Endothelial cell of umbilical vein (primary cell): ENCODE measurements at places on chromosomes 12 and 14. TPM values are rescaled to one million over a fixed set of nuclear protein-coding genes. Genes with fewer than 3 reads are reported as not detected.
A peak's percentile ranks its signal among the peaks of the same experiment; 100 is the strongest.

DNA sequence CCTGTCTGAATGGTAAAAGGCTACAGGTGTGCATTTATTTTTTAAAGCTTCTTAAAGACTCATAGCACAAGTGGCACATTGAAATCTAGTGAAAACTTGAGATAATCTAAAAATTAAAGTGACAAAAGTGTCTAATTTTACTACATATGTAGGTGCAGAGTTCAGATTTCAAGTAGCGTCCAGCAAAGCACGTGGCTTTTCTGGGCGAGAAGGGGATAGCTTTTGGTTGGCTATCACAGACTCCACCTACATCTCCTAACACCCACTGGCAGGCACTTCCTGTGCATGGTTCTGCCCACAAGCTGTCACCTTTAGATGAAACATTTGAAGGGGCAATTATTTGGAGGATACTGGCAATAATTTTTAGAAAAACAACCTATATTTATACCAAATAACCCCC is 1.9 kb upstream of the PITPNM2 start:
- peaks cover 2% of the 10 kb centered on the region for H3K36me3 ChIP-seq
- DNase-seq, result no peak
- H3K4me1 ChIP-seq, result peaks cover 14% of the 10 kb centered on the region
- H3K4me3 ChIP-seq, result no peak overlapping the region

DNA sequence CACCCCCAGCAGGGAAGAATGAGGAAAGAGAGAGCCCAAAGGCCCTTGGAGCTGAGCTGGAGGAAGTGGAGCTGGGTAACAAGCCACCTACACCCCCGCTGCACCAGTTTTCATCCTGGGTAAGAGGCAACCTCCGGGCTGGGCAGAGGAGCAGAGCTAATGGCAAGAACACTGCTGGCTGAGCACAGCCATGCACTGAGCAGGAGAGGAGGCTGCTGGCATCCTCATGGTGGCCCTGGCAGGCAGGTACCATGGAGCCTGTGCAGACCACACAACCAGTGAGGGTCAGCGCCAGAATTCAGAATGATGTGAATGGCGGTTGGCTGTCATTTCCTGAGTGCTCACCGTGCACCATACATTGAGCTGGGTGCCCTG is 29.7 kb downstream of the PLEKHH1 start:
- no peak for DNase-seq
- H3K27me3 ChIP-seq, result no peaks in the 10 kb centered on the region
- no peaks in the 10 kb centered on the region for H3K4me1 ChIP-seq
- no peak overlapping the region for H3K4me3 ChIP-seq

The CKB gene
- 2.4 and 4.0 TPM in 2 replicates for total RNA-seq

GRCh38 chr12:3897371-3897971 is 24.3 kb upstream of the PARP11 start:
- H3K27ac ChIP-seq, result no peak overlapping the region
- peaks cover 2% of the 10 kb centered on the region for H3K27me3 ChIP-seq
- H3K4me1 ChIP-seq, result no peaks in the 10 kb centered on the region
- H3K4me3 ChIP-seq, result no peak overlapping the region
- no peaks in the 10 kb centered on the region for H3K36me3 ChIP-seq

The NPAS3 gene
- total RNA-seq, result 0.13 and 0.65 TPM in 2 replicates

- no peak for DNase-seq
- no peaks in the 10 kb centered on the region for H3K4me1 ChIP-seq
- no peak overlapping the region for H3K27ac ChIP-seq
- no peak overlapping the region for H3K4me3 ChIP-seq
- H3K36me3 ChIP-seq, result no peaks in the 10 kb centered on the region
Measured at GRCh38 chr12:58381546-58381945, 440.2 kb downstream of the ATP23 start.

The PRB2 gene
- not detected in 2 replicates for total RNA-seq

The IFI27 gene
- total RNA-seq, result 72.0 and 126 TPM in 2 replicates

GRCh38 chr12:27824126-27824842 is 44.2 kb upstream of the MANSC4 start:
- no peak for DNase-seq
- no peak overlapping the region for H3K4me3 ChIP-seq
- no peaks in the 10 kb centered on the region for H3K36me3 ChIP-seq
- no peak overlapping the region for H3K27ac ChIP-seq

GRCh38 chr14:22379727-22380126 is 209.3 kb downstream of the DAD1 start:
- no peak overlapping the region for H3K4me3 ChIP-seq
- H3K27ac ChIP-seq, result no peak overlapping the region
- peaks cover 19% of the 10 kb centered on the region for H3K27me3 ChIP-seq
- H3K4me1 ChIP-seq, result no peaks in the 10 kb centered on the region

DNA sequence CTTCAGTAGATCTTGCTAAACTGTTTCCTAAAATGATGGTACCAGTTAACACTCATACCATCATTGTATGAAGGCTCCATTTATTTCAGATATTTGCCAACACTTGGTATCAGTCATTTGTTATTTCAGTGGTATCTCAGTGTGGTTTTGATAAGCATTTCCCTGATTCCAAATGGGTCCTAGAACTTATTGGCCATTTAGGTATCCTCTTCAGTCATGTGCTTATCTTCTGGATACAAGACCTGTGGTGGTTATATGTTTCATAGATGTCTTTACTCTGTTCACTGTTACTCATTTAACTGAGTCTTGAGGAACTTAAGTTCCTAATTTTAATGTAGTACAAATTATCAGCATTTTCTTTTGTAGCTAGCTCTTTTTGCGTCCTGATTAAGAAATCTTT is 13.5 kb downstream of the SINHCAF start:
- H3K36me3 ChIP-seq, result no peaks in the 10 kb centered on the region
- no peak overlapping the region for H3K4me3 ChIP-seq
- no peak overlapping the region for H3K27ac ChIP-seq
- peaks cover 11% of the 10 kb centered on the region for H3K4me1 ChIP-seq
- no peaks in the 10 kb centered on the region for H3K27me3 ChIP-seq
- DNase-seq, result no peak

DNA sequence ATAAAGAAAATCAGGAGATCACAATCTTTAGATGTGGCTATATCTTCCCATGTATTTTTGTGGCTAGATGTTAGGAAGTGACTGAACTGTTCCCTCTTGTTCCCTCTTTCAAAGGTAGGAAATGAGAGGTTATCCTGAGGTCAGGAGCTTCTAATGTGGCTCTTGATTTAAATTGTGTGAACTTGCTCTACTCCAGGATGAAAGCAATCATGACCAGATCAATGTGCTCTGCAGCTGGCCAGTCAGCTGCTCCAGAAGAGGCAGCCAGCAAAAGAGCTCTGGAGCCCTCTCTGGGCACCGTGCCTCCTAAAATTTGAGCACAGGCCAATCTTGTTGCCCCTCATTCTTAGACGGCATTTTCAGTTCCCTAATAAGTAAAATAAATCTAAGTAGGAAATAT is 32.0 kb downstream of the CDK17 start:
- no peaks in the 10 kb centered on the region for H3K36me3 ChIP-seq
- no peaks in the 10 kb centered on the region for H3K27me3 ChIP-seq
- peak; percentile 81 for DNase-seq
- peak overlapping the region; percentile 51 for H3K27ac ChIP-seq
- no peak overlapping the region for H3K4me3 ChIP-seq

- no peak for DNase-seq
- H3K27ac ChIP-seq, result no peak overlapping the region
- H3K4me3 ChIP-seq, result no peak overlapping the region
- peaks cover 29% of the 10 kb centered on the region for H3K36me3 ChIP-seq
- no peaks in the 10 kb centered on the region for H3K27me3 ChIP-seq
- H3K4me1 ChIP-seq, result no peaks in the 10 kb centered on the region
Measured at GRCh38 chr14:101047326-101047725, 143.8 kb upstream of the RTL1 start.

GRCh38 chr14:101900253-101900652 is 64.1 kb upstream of the DYNC1H1 start:
- peaks cover 37% of the 10 kb centered on the region for H3K36me3 ChIP-seq
- H3K27me3 ChIP-seq, result no peaks in the 10 kb centered on the region
- no peak for DNase-seq

- no peak for DNase-seq
- no peaks in the 10 kb centered on the region for H3K36me3 ChIP-seq
- no peak overlapping the region for H3K27ac ChIP-seq
- H3K4me3 ChIP-seq, result no peak overlapping the region
Measured at GRCh38 chr12:104576980-104577580, 120.3 kb downstream of the CHST11 start.

The CIDEB gene
- 4.6 and 5.2 TPM in 2 replicates for total RNA-seq

- no peaks in the 10 kb centered on the region for H3K27me3 ChIP-seq
- H3K36me3 ChIP-seq, result no peaks in the 10 kb centered on the region
- H3K4me3 ChIP-seq, result no peak overlapping the region
Measured at GRCh38 chr12:129927316-129927900, 23.6 kb upstream of the TMEM132D start.

- H3K27ac ChIP-seq, result no peak overlapping the region
- no peak for DNase-seq
- H3K4me1 ChIP-seq, result no peaks in the 10 kb centered on the region
- H3K4me3 ChIP-seq, result no peak overlapping the region
Measured at GRCh38 chr14:68535404-68536017, 257.4 kb downstream of the ZFP36L1 start.

- H3K36me3 ChIP-seq, result no peaks in the 10 kb centered on the region
- DNase-seq, result no peak
- H3K4me1 ChIP-seq, result no peaks in the 10 kb centered on the region
- H3K4me3 ChIP-seq, result no peak overlapping the region
Measured at GRCh38 chr12:49952391-49953055, 2.0 kb downstream of the AQP2 start.

DNA sequence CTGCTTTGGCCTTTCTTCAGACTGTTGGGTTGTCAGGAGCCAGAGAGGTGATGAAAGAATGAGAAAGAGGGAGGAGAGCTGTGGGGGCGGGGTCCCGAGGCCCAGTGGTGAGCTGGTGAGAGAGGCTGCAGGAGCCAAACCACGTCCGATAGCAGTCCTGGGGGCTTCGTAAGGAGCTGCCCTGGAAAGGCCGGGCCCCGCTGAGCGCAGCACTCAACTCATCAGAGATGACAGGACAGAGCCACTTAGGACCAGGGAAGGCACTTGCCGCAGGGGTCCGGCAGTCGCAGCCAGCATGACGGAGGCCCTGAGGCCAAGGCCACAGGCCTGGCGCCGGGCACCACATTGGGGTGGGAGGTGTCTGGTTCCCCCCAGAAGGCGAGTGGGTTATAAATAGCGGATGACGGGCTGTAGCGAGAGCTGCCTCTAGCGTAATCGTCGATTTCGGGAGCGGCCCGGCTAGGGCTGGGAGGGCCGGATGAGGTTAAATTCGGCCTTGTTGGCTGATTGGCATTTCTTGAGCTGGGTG is 179.0 kb downstream of the TSPAN9 start:
- DNase-seq, result no peak
- H3K36me3 ChIP-seq, result no peaks in the 10 kb centered on the region
- H3K4me1 ChIP-seq, result no peaks in the 10 kb centered on the region
- H3K27me3 ChIP-seq, result no peaks in the 10 kb centered on the region
- H3K27ac ChIP-seq, result no peak overlapping the region
- H3K4me3 ChIP-seq, result no peak overlapping the region

DNA sequence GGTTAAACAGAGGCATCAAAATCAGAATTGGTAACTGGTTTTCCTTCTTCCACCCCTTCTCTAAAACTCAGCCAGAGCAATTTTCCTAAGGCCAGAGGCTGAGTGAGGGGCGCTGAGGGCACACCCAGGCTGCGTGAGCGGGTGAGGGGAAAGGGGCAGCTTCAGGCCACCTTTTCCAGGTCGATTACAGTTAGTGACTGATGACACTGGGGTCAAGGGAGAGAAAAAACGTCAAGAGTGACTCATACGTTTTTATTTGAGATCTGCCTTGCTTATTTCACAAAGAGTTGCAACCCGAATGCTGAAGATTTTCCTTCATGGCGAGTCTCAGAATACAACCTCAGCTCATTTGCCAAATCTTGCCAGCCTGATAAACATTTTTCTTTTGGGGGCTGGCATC is 46.7 kb upstream of the EVL start:
- H3K27ac ChIP-seq, result no peak overlapping the region
- no peaks in the 10 kb centered on the region for H3K36me3 ChIP-seq
- H3K4me3 ChIP-seq, result no peak overlapping the region
- DNase-seq, result no peak
- H3K4me1 ChIP-seq, result no peaks in the 10 kb centered on the region

The LRRC23 gene
- 2.7 and 3.5 TPM in 2 replicates for total RNA-seq

- H3K36me3 ChIP-seq, result no peaks in the 10 kb centered on the region
- H3K27me3 ChIP-seq, result no peaks in the 10 kb centered on the region
- H3K4me1 ChIP-seq, result peaks cover 13% of the 10 kb centered on the region
Measured at GRCh38 chr14:20794644-20795369, 7.8 kb downstream of the RNASE1 start.

DNA sequence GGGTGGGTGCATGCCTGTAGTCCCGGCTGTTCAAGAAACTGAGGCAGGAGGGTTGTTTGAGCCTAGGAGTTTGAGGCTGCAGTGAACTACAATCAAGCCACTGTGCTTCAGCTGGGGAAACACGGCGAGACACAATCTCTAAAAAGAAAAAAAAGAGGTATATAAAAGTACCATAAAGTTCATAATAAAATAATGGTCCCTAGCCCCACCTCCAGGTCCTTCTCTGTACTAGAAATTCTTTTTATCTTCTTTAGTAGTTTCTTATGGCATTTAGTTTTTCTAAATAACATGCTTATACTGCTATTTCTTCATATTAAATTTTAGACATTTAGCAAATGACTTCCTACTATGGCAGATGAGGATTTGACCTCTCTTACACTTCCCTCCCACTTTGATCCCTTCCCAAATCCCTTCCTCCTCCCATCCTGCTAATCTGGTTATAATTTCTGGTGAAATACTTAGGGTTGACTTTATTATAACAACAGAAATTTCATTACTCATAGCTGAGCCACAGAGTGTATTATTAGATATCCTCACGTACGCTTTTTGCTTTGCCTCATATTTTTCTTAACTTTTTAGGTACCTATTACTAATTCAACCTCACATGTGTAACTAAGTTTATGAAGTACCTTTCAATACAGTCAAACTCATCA is 94.7 kb downstream of the SLC41A2 start:
- no peak for DNase-seq
- H3K36me3 ChIP-seq, result no peaks in the 10 kb centered on the region
- no peaks in the 10 kb centered on the region for H3K4me1 ChIP-seq
- H3K27ac ChIP-seq, result no peak overlapping the region
- no peak overlapping the region for H3K4me3 ChIP-seq

GRCh38 chr14:79468486-79468885 is 742.8 kb downstream of the DIO2 start:
- H3K36me3 ChIP-seq, result no peaks in the 10 kb centered on the region
- no peaks in the 10 kb centered on the region for H3K27me3 ChIP-seq
- DNase-seq, result no peak
- H3K4me1 ChIP-seq, result no peaks in the 10 kb centered on the region
- H3K4me3 ChIP-seq, result no peak overlapping the region
- H3K27ac ChIP-seq, result no peak overlapping the region

GRCh38 chr12:108823804-108824203 is 33.6 kb downstream of the SSH1 start:
- no peaks in the 10 kb centered on the region for H3K27me3 ChIP-seq
- peak overlapping the region; percentile 100 for H3K27ac ChIP-seq
- H3K4me1 ChIP-seq, result peaks cover 79% of the 10 kb centered on the region
- DNase-seq, result peak; percentile 50

GRCh38 chr14:73818821-73819220 is 32.8 kb upstream of the PTGR2 start:
- no peaks in the 10 kb centered on the region for H3K36me3 ChIP-seq
- no peak overlapping the region for H3K27ac ChIP-seq
- no peaks in the 10 kb centered on the region for H3K27me3 ChIP-seq
- no peak for DNase-seq
- H3K4me3 ChIP-seq, result no peak overlapping the region

The PLEKHG7 gene
- not detected in 2 replicates for total RNA-seq

GRCh38 chr12:62703011-62703380 is 232.0 kb downstream of the PPM1H start:
- DNase-seq, result peak; percentile 59
- peak overlapping the region; percentile 57 for H3K27ac ChIP-seq
- H3K4me3 ChIP-seq, result no peak overlapping the region
- no peaks in the 10 kb centered on the region for H3K27me3 ChIP-seq
